GM12865 (cell line): ENCODE measurements at places on chromosomes 3 and 15.
A peak's percentile ranks its signal among the peaks of the same experiment; 100 is the strongest.

DNA sequence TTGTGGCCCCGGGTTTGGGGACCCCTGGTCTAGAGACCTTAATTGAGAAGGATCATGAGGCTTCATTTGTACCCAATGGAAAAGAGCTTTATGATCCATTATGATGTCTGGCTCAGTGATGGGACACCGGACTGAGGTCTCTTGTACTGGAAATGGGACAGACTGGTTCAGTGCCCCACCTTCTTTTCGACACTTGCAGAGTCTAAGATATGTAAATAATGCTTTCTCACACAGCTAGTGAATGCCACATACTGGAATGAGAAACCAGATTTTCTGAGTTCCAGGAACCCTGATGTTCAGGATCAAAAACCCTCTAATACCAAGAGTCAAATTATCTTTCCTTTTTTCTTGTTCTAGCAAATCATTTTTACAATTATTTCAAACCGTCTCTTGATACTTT is 116.3 kb upstream of the ARPP21 start:
- no peak for DNase-seq

DNA sequence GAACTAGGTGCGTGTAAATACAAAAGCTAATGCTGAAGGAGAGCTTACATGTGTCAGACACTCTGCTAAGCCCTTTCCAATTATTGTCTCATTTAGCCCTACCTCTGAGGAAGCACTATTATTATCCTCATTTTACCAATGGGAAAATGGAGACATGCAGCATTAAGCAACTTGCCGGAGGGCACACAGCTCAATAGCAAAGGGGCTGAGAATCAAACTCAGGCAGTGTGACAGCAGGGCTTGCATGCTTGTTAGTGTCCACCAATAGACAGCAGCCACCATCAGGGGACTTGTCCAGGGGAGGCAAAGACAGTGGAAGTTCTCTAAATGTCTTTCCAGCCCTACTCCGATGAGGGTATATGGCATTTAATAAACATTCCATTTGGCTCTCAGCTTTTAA is 548.6 kb downstream of the MAGI1 start:
- no peak for DNase-seq

GRCh38 chr3:148510116-148510515 is 187.6 kb upstream of the AGTR1 start:
- no peak for DNase-seq

- DNase-seq, result no peak
These were observed 30.4 kb upstream of the SNRPA1 start for GRCh38 chr15:101325263-101326025.

DNA sequence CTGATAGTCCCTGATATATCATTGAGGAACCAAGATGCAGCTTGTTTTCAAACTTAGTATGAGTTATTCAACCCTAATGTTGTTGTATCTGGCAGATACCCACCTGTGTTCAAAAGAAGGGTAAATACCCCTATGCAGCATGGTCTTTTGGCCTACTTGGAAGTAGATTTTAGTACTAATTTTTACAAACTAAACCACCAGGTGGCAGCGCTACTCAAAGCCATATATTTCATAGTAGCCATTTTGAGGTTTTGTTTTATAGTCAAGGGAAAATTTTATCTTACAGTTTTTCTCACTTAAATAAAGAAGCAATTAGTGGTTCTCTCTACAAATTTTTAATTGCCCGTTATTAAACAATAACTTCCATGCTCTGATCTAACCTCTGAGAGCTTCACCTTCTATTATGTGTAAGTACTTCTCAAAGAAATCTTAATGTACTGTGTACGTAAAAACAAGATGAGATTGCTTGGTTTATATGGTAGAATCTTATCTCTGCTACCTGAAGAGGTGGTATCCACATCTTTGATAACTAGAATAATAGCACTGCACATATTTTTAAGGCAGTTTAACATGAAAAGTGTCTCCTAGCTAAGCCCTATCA is 31.5 kb upstream of the MLF1 start:
- peak; percentile 57 for DNase-seq

GRCh38 chr15:48868023-48868422 is 9.9 kb upstream of the EID1 start:
- DNase-seq, result no peak

DNA sequence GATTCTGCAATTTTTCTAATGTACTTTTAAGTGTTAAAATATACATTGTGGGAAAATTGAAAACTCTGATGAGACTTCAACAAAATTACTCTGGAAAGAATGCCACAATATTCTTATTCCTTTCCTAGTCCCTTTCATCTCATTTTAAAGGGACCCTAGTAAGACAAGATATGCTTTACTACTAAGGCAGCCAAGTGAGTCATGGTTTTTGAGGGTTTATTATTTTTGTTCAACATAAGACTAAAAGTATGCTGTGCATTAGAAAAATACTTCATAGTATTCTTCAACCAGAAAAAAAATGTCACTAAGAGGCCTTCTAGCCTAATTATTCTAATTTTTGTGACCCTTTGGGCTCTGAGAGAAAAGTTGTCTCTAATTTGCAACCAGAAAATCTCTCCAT is 7.4 kb downstream of the IL12A start:
- no peak for DNase-seq

- DNase-seq, result no peak
These were observed 7.2 kb upstream of the FBLN2 start for GRCh38 chr3:13541691-13542090.

DNA sequence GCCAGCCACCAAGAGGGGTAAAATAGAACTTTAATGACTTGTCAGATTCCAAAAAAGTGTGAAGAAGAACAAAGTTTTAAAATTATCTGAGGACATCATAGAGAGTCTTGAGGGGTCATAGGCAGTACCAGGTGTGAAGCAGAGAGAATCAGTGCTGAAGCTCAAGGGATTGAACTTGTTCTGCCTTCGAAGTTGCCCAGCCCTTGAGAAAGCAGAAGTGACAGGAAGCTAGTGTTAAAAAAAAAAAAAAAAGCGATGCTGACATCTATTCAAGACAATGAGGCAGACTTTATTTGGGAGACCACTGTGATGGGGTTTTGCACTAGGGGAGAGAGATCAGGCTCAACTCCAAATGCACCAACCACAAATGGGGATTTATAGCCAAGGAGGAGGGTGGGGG is 21.8 kb downstream of the FBXO22 start:
- no peak for DNase-seq

GRCh38 chr3:64548200-64548889 is 139.5 kb downstream of the ADAMTS9 start:
- DNase-seq, result no peak

GRCh38 chr15:50940506-50940905 is 32.0 kb downstream of the AP4E1 start:
- DNase-seq, result no peak

DNA sequence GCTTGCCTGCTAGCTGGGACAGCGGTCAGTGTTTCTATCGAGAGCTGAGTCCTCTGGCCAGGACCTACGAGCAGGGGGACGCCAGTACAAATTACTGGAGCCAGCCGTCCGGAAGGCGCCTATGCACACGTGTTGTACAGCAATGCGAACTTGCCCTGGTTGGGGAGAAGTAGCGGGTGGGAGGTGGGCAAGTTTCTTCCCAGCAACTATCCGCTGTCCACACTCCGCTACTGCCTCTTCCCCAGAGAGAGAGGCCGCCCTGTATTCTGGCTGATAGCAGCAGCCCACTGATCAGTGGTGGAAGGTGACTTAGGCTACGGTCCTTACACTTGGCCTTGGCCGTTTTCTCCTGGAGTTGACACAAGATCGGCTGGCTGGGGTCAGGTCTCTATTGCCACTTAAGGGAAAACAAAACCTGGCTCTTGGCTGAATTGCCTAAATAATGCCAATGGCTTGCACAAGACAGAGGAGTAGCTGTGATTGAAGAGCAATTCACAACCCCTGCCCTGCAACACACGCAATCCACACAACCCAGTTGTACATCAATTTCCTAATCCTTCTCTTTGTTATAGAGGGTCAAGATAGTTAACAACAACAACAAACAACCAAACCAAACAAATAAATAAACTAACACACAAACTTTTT is 12.8 kb upstream of the SHC4 start:
- no peak for DNase-seq

DNA sequence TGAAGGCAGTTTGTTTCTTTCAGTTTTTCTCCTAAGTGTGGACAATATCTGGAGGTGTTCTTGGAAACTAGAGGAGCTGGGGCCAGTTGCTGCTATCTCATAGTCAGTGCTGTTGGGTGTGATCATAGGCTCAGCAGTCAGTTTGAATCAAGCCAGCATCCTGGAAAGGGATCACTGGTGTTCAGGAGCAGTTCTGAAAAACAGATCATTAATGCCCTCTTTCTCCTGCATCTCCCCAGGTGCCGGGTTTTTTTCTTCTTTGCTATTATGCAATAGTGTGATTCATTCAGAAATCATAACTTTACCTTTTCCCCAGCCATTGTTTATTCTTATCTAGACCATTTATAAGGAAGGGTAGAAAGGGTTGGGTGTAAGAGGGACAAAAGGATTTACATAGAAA is 24.0 kb downstream of the LNP1 start:
- DNase-seq, result no peak

DNA sequence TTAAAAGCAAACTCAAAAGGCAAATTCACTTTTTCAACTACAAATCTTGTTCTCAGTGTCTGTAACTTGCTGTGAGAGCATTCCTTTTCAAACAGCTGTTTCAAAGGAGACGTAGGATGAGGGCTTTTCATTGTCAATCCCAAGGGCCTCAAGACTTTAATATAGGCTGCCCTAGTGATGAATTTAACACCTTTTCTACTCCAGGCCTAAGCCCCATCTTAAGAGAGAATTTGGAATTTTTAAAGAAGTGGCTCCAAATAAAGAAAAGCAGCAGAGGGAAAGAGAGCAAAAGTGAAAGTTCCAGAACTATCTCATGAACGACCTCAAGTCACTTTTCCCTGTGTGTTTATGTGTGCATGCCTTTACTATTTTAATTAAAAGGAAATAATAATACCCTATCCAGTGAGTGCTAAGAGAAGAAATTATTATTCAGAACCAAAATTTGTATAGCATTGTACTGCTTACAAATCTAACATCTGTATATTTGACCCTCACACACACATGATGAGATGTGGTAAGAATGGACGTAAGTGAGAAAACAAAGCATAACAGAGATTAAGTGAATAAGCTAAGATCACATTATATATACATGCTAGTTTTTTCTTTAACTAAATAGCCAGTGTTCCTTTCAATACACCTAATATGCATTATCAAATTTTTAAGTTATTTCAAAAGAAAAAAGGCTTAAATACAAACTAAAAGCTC is 196.4 kb downstream of the VGLL3 start:
- DNase-seq, result no peak

- peak; percentile 49 for DNase-seq
These were observed 36.2 kb downstream of the GAP43 start for GRCh38 chr3:115659253-115660220.

DNA sequence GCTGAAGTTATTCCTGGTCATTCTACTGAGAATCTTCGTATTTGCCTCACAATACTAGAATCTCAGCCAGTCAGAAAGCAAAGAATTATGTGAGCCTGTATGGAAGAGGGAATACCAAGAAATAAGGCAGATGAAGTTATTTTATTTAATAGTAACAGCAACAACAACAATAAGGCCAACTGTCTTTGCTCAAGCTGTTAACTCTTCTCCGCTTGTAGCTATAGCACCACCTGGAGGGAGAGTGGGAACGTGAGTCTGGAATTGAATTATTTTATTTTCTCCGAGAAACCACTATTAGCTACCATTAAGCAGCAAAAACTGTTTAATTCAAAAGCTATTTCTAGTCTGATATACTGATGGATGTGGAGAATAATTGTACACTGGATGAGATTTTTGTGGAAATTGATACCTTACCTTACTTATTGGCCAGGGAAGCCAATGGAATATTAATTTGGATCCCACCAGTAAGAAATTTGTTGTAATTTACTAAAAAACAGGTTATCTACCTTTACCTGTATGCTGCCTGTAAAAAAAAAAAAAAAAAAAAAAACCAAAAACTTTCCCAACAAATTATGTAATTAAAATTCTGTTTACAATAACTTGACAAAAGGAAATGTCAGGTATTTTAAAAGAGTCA is 50.1 kb downstream of the CALML4 start:
- peak; percentile 52 for DNase-seq

DNA sequence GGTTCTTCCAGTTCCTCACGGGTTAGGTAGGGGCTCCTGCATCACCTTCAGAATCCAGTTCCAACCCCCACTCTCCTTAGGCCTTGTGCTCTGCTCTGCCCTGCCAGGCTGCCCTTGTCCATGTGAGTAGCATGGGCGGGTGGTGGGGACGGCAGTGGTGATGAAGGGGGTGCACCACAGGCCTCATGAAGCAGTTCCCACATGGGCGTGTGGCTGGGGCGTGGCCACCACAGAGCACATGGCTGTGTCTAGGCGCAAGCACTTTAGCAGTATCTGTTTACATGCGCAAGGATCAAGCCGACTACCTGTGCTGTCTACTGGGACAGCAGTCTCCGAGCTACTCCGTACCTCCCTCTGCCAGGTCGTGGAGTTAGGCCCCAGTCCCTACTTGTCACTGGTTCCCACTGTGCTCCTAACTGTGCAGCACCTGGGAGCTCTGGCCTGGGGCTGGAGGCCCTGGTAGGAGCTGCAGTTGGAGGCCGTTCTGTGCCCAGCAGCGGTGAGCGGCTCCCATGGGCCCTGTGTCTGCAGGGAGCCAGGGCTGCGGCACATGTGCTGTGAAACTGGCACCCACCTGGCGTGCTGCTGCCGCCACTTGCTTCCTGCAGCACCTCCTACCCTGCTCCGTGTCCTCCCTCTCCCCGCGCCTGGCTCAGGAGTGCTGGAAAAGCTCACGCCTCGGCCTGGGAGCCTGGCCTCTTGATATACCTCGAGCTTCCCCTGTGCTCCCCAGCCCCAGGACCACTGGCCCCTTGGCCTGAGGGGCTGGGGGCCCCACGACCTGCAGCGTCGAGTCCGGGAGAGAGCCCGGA is 53.5 kb downstream of the PLXNA1 start:
- DNase-seq, result no peak

DNA sequence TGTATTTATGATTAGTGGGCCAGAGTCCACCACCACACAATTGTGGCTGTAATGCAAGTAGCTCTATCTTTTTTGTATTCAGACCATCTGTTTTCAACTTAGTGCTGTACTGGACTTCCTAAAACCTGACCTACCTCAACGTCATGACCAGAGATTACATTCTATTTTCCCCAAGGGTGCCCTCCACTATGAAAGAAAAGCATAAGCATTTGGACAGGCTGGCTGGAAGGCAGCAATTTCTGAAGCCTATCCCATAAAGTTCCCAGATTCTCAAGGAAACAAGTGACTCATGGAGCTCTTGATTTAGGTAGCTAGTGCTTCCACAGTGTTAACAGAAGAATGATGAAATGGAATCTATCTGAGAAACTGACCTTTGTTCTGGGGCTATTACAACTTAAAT is 75.8 kb downstream of the COL8A1 start:
- DNase-seq, result no peak
